ENCODE measurements at places on chromosomes 2 and 18. TPM values are rescaled to one million over a fixed set of nuclear protein-coding genes. Genes with fewer than 3 reads are reported as not detected.

DNA sequence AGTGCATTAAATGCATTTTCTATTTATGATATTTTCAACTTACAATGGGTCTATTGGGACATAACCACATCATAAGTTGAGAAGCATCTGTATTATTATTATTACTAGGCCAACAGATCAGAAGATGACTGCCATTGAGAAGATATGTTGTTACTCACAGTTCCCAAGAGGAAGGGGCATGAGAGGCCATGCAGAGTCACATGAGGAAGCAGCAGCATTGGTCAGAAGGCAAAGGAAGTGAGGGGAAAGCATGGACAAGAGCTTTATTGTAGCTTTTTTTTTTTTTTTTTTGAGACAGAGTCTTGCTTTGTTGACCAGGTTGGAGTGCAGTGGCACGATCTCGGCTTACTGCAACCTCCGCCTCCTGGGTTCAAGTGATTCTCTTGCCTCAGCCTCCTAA, 66.2 kb upstream of the LCLAT1 start:
- H3K27me3 ChIP-seq, result no peaks in the 10 kb centered on the region
- no peaks in the 10 kb centered on the region for H3K4me1 ChIP-seq
- no peak for DNase-seq
- no peaks in the 10 kb centered on the region for H3K36me3 ChIP-seq
- no peak overlapping the region for H3K4me3 ChIP-seq

- no peak overlapping the region for H3K27ac ChIP-seq
- H3K4me3 ChIP-seq, result no peak overlapping the region
- no peaks in the 10 kb centered on the region for H3K4me1 ChIP-seq
These were observed 45.8 kb upstream of the RBM44 start for GRCh38 chr2:237752761-237753165.

DNA sequence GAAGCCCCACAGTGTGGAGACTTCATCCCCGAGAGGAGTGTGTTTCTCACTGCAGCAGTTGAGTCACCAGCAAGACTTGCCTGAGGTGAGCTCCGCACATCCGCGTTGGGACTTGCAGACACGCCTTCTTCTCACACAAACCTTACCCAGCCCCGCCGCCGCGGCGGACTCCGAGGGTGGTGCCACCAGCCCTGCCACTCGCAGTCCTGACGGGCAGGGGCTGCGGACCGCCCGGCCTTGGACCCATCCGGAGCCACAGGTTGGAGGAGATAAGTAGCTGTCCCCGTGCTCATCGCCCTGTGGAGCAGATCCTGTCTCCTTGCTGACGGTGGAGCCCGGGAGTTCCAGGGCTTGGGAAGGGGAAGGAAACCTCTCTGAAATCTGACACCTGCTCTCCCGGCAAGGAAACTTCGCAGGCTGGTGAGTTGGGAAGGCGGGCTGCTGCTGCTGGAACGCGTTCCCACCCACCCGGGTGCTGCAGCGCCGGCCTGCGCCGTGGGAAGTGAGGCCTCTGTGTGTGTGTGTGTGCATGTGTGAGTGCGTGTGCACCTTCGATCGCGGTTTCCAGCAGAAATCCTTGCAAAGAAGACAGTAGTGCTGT, at the start of gene RAB27B:
RAB27B (plus strand) TSS at position 197 of the 601 bp plus-strand sequence. CDS start 49,109 bp downstream, outside the sequence.
- H3K4me3 ChIP-seq, result peak within 1 kb of the TSS; percentile 12
- peak within 1 kb of the TSS; percentile 69 for H3K27ac ChIP-seq
- H3K4me1 ChIP-seq, result peaks cover 9% of the 10 kb centered on the region

GRCh38 chr2:126843081-126843480, 55.6 kb upstream of the TEX51 start:
- H3K4me1 ChIP-seq, result no peaks in the 10 kb centered on the region
- no peak overlapping the region for H3K27ac ChIP-seq
- no peak for DNase-seq
- H3K27me3 ChIP-seq, result peaks cover 5% of the 10 kb centered on the region
- H3K4me3 ChIP-seq, result no peak overlapping the region
- H3K36me3 ChIP-seq, result no peaks in the 10 kb centered on the region

GRCh38 chr2:33645861-33646260, 46.8 kb upstream of the FAM98A start:
- H3K27ac ChIP-seq, result no peak overlapping the region
- no peaks in the 10 kb centered on the region for H3K36me3 ChIP-seq
- no peak overlapping the region for H3K4me3 ChIP-seq
- DNase-seq, result no peak

DNA sequence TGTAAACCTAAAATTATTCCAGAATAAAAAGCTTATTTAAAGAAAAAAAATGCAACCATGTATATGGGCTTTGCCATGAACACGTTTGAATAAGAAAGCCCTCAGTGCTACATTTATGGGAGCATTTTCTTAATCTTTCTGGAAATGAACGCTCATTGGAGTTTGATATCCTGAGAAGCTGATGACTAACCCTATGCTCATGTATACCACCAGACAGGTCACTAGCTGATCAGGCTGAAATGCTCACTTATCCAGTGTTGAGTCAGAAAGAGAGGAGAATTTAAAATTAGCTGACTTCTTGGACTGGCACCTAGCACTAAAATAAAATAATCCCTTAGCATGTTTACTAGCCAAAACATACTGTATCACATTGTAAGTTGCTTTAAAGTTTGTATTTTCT, 254.9 kb upstream of the SIX3 start:
- H3K27ac ChIP-seq, result no peak overlapping the region
- no peaks in the 10 kb centered on the region for H3K4me1 ChIP-seq
- H3K27me3 ChIP-seq, result no peaks in the 10 kb centered on the region
- no peak for DNase-seq

GRCh38 chr2:95063086-95063958, 37.8 kb downstream of the MAL start:
- no peaks in the 10 kb centered on the region for H3K36me3 ChIP-seq
- H3K4me3 ChIP-seq, result no peak overlapping the region
- H3K27ac ChIP-seq, result no peak overlapping the region
- H3K27me3 ChIP-seq, result no peaks in the 10 kb centered on the region
- H3K4me1 ChIP-seq, result no peaks in the 10 kb centered on the region

DNA sequence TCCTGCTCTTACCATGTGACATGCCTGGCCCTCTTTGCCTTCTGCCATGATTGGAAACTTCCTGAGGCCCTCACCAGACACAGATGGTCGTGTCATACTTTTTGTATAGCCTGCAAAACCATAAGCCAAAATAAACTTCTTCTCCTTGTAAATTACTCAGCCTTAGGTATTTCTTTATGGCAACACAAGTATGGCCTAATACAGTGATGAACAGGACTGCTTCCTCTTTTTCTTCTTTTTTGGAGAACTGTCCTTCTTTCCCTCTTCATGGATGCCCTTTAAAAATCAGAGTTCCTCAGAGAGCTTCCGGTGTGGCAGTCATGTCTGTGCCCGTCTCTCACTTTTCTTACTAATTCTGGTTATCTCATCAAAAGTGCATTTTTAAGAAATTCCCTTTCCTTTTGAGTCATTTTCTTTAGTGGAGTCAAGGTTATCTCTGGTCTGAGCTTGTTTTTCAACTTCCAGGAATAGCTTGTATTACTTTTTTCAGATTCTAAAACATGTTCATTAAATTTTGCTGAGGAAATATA, 9.2 kb upstream of the IL1A start:
- no peak for DNase-seq
- no peaks in the 10 kb centered on the region for H3K4me1 ChIP-seq
- H3K36me3 ChIP-seq, result no peaks in the 10 kb centered on the region
- no peak overlapping the region for H3K27ac ChIP-seq
- H3K4me3 ChIP-seq, result no peak overlapping the region

DNA sequence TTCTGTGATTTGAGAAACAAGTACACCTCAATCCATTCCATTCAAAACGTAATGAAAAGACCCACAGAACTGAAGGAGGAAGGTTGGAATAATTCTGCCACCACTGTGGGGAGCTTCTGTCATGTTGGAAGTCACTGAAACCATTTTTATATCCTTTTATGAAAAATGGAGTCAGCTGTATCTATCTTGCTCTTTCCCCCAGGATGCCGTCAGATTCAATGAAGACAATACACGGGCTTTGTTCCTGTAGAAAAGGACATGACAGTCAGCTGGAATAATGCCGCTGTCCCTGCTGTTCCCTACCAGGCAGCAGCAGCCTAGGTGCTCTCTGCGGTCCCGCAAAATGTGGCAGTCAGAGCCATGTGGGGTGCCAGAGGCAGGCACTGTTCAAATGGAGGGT, 52.5 kb upstream of the APCDD1 start:
- no peaks in the 10 kb centered on the region for H3K4me1 ChIP-seq
- no peak overlapping the region for H3K27ac ChIP-seq
- no peak overlapping the region for H3K4me3 ChIP-seq
- no peaks in the 10 kb centered on the region for H3K36me3 ChIP-seq
- H3K27me3 ChIP-seq, result no peaks in the 10 kb centered on the region

GRCh38 chr18:24631243-24632025, 171.0 kb downstream of the HRH4 start:
- no peaks in the 10 kb centered on the region for H3K4me1 ChIP-seq
- H3K27me3 ChIP-seq, result no peaks in the 10 kb centered on the region
- H3K36me3 ChIP-seq, result no peaks in the 10 kb centered on the region
- H3K4me3 ChIP-seq, result no peak overlapping the region
- no peak for DNase-seq

- H3K36me3 ChIP-seq, result no peaks in the 10 kb centered on the region
- H3K27ac ChIP-seq, result no peak overlapping the region
- no peaks in the 10 kb centered on the region for H3K4me1 ChIP-seq
- no peak overlapping the region for H3K4me3 ChIP-seq
These were observed 31.3 kb downstream of the PSTPIP2 start for GRCh38 chr18:46040747-46041104.

DNA sequence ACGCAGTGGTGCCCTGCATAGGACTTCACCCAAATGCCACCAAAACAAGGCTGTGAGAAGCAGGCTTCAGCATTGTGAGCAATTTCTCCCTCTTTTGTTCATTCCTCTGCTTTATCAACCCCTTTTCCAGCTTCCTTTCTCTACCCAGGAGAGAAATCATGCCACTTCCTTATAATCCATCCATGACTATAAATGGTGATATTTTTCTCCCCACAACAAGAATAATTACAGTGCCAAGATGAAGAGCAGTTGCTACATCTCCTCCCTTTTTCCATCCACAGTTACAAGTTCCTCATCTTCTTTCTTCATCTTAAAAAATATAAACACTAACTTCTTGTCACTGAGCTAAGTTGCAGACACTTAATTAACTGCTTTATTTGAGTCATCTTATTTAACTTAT, 167.2 kb downstream of the ANTXR1 start:
- peak overlapping the region; percentile 2 for H3K27ac ChIP-seq
- H3K27me3 ChIP-seq, result no peaks in the 10 kb centered on the region
- DNase-seq, result no peak
- peaks cover 12% of the 10 kb centered on the region for H3K4me1 ChIP-seq

DNA sequence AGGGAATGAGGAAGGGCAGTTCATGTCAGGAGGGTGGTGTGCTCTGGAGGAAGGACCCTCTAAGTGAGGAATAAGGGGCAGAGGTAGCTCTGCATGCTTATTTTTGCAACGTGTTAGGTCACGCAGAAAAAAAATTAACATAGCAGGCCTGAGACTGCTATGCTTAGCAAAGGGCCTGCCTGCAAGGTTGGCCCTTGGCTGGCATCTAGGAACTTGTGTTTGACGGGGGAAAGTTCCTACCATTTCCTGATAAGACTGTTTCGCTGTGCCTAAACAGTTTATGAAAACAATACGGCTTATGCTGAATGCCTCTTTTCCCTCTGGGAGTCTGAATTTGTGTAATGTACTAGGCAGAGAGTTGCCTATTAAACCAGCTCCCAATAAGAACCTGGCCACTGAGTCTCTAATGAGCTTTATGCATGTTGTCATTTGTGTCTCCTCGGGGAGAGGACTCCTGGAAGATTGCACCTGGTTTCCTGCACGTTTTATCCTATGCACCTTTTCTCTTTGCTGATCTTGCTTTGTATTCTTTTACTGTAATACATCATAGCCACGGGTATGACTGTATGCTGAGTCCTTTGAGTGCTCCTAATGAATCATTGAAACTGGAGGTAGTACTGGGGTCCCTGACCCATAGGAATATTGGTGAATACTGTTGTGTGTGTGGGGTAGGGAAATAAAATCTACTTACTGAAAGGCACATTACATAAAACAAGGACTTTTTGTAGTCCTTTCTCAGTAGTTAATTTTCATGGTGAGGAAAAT, 169.0 kb downstream of the PRPF40A start:
- no peak overlapping the region for H3K27ac ChIP-seq
- H3K27me3 ChIP-seq, result no peaks in the 10 kb centered on the region
- H3K36me3 ChIP-seq, result no peaks in the 10 kb centered on the region
- peaks cover 9% of the 10 kb centered on the region for H3K4me1 ChIP-seq
- no peak for DNase-seq
- no peak overlapping the region for H3K4me3 ChIP-seq

DNA sequence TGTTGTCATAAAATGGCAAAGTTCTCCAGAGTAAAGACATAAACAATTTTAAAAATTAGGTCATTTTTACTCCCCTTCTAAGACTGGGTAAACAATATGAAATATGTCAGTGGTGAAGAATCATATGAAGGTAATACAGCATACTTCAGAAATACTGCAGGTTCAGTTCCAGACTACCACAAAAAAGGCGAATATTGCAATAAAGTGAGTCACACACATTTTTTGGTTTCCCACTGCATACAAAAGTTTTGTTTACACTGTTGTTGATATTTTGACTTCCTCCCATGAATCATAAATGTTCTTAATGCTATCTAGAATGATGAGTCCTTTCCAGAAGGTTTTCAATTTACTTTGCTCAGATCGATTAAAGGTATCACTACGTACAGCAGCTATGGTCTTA, 73.5 kb downstream of the SMC6 start:
- no peaks in the 10 kb centered on the region for H3K36me3 ChIP-seq
- H3K27ac ChIP-seq, result no peak overlapping the region
- no peaks in the 10 kb centered on the region for H3K27me3 ChIP-seq
- DNase-seq, result no peak
- H3K4me3 ChIP-seq, result no peak overlapping the region

DNA sequence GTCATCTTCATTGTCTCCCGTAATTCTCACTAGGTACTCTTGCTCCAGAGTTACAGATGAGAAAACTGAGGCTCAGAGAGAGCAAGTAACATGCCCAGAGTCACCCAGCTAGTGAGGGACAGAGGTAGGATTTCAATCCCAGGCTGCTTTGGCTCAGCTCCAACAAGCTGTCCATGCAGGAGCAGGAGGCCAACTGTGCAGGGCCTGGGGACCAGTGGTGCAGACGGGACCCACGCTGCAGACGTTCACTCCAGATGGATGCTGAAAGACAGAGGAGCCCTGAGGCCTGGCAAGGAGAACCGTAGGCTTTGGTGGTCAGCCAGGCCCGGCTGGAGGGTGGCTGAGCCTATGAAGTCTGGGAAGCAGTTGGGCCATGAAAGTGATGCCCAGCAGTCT, 102.6 kb downstream of the MCFD2 start:
- H3K4me3 ChIP-seq, result no peak overlapping the region
- H3K27me3 ChIP-seq, result no peaks in the 10 kb centered on the region
- peak overlapping the region; percentile 73 for H3K27ac ChIP-seq
- H3K4me1 ChIP-seq, result peaks cover 13% of the 10 kb centered on the region
- H3K36me3 ChIP-seq, result no peaks in the 10 kb centered on the region
- no peak for DNase-seq

NTSR2 gene
- total RNA-seq, result not detected

CEP192 gene
- total RNA-seq, result 40.0 TPM

LOXHD1 gene
- total RNA-seq, result not detected

TMEM247 gene
- total RNA-seq, result not detected

GULP1 gene
- 44.1 TPM for total RNA-seq

C2orf80 gene
- not detected for total RNA-seq

PLEK gene
- 4.6 TPM for total RNA-seq

EDAR gene
- total RNA-seq, result 0.14 TPM

CARF gene
- 98.4 TPM for total RNA-seq

All from transverse colon (tissue), 4 donors.